Fibroblast of villous mesenchyme (primary cell): ENCODE measurements at places on chromosomes 7 and 10.

DNA sequence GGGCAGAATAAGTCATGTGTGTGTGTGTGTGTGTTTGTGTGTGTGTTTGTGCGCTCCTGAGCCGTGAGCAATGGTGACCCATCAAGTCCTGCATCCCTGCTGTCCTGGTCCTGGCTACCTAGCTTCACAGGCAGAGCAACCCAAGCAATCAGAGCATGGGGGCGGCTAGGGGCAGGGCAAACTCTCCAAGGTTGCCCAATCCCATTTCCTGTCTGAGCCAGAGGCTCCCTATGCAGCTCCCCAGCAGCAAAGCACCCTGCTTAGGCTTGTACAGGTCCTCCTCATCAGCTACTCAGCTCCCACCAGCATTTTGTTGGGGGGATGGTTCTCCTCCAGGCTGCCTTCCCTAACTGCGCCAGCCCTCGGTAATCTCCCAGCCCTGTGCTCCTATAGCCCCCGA lies 31.1 kb upstream of the CRHR2 start:
- DNase-seq, result no peak

- DNase-seq, result no peak
Measured at GRCh38 chr7:29613100-29613499, 49.5 kb downstream of the PRR15 start.

DNA sequence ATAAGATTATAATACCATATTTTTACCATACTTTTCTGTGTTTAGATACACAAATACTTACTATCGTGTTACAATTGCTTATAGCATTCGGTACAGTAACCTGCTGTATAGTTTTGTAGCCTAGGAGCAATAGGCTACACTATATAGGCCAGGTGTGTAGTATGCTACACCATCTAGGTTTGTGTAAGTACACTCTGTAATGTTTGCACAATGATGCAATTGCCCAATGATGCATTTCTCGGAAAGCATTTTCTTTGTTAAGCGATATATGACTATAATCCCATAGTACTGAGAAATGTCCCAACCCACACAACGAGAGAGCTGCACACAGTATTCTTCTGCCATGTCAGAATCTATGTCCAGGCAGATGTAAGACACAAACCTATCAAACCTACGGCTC lies 160.0 kb downstream of the NEBL start:
- no peak for DNase-seq

- DNase-seq, result no peak
Measured at GRCh38 chr10:96390460-96390864, 31.7 kb upstream of the OPALIN start.

GRCh38 chr7:136925556-136925955 lies 57.1 kb downstream of the CHRM2 start:
- peak; percentile 38 for DNase-seq

DNA sequence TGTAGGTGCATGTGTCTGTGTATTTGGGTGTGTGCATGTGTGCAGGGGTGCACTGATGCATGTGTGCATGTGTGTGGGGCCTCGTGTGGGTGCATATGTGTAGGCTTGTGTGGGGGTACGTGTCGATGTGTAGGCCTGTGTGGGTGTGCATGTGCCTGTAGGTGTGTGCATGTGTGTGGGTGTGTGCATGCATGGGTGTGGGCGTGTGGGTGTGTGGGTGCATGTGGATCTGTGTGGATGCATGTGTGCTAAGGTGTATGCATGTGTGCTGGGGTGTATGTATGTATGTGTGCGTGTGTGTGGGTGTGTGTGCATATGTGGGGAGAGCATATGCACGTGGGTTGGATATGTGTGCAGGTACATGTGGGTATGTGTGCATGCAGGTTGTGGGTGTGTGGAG lies 73.2 kb downstream of the NKX6-2 start:
- DNase-seq, result no peak
